ENCODE measurements at places on chromosomes 6 and 20. TPM values are rescaled to one million over a fixed set of nuclear protein-coding genes. Genes with fewer than 3 reads are reported as not detected.

The NKAIN4 gene
- total RNA-seq, result not detected

The B3GALT4 gene
- total RNA-seq, result 5.9 TPM

The TMC2 gene
- total RNA-seq, result not detected

The IL17A gene
- total RNA-seq, result not detected

The CHRNA4 gene
- not detected for total RNA-seq

The HSPA1L gene
- 0.85 TPM for total RNA-seq

The BPIFB1 gene
- not detected for total RNA-seq

The PSORS1C2 gene
- not detected for total RNA-seq

The VARS1 gene
- 39.7 TPM for total RNA-seq

The PRSS16 gene
- not detected for total RNA-seq

The RALY gene
- total RNA-seq, result 99.9 TPM

The FAM209B gene
- total RNA-seq, result 0.33 TPM

The GABRR2 gene
- total RNA-seq, result 0.14 TPM

The PRELID3B gene
- 75.9 TPM for total RNA-seq

The TMEM181 gene
- 57.9 TPM for total RNA-seq

The PI16 gene
- total RNA-seq, result not detected

The ARMH2 gene
- not detected for total RNA-seq

The TNXB gene
- total RNA-seq, result 4.6 TPM

The SLA2 gene
- not detected for total RNA-seq

The SYNJ2 gene
- 34.7 TPM for total RNA-seq

The C20orf144 gene
- not detected for total RNA-seq

The C6orf141 gene
- 42.3 TPM for total RNA-seq

The CLPSL2 gene
- total RNA-seq, result not detected

The CST3 gene
- total RNA-seq, result 284 TPM

The TFAP2D gene
- total RNA-seq, result not detected

The PI3 gene
- total RNA-seq, result not detected

The CLVS2 gene
- not detected for total RNA-seq

The LY6G5B gene
- total RNA-seq, result 3.2 TPM

The ZC2HC1B gene
- not detected for total RNA-seq
